Fibroblast of villous mesenchyme (primary cell): ENCODE measurements at places on chromosomes 4 and X. TPM values are rescaled to one million over a fixed set of nuclear protein-coding genes. Genes with fewer than 3 reads are reported as not detected.

GRCh38 chr4:89894649-89895550 is at the start of gene MMRN1:
TSS of gene MMRN1 (plus strand) at chr4:89894854. CDS start at chr4:89894972, 118 bp downstream.
- no peak for DNase-seq

DNA sequence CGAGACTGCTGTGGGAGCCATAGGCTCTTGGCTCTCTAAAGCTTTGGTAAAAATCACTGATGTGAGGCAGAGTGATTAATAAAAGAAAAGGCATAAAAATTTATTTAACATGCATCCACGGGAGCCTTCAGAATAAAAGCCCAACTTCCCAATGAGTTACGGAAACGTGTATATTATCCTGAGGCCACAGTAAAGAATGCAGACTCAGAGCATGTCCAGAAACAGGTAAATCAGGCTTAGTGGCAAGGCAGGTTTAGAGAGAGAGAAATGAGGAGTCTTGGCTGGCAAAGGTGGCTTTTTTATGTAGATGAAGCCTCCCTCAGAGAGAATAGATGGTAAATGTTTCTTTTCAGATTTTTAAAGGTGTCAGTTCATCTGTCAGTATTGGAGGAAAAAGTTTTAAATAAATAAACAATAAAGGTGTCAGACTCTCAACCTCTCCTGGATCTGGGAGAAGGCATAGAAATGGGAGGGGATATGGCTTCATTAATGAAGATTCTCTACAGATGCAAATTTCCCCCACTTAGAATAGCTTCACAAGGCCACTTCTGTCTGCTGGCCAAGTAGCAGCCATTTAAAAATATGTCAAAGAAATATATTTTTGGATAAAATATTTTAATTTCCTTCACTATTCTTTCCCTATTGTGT is 24.0 kb downstream of the C4orf51 start:
- no peak for DNase-seq

DNA sequence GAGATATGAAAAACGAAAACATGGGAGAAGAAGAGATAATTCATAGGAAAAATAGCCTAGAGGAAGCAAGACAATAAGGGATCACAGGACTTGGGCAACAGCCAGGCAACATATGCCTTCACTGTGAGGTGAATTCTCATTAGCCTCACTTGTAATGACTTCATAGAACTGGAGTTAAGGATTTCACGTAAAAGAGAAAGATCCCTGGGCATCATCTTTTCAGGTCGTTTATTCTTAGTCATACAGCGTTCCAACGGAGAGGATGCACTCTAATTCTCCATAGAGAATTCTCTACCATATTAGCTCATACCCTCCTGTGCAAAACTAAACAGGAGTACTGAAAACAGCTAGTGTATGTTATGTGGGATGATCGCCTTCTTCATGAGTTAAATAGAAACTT is 1.4 kb downstream of the PRKG2 start:
- no peak for DNase-seq

DNA sequence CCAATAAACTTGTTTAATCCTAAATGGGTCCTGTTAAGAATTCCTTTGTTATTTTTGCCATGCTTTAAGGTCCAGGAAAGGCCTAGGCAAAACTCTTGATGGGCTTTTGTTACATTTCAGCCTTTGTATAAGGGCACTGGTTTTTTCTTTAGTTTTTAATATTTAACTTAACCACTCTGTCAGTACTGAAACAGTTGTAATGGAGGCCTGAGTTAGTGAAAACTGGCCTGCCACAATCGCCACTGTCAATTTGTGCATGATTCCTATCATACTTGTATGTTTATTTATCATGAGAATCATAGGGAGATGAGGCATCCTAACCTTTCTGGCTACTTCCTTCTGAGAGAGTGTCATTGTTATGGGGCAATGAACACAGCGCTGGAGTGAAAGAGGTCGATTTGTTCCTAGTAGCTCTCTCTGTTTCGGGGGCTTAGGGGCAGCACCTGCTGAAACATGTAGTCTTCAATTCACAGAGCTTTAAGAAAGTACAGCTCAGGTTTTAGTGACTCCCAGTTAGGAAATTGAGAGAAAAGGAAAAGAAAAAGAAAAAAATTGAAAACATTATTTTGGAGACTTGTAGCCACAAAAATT is 393.8 kb upstream of the FSTL5 start:
- no peak for DNase-seq

The GPRIN3 gene
- 0.43 and 0.64 TPM in 2 replicates for total RNA-seq

The FAT4 gene
- total RNA-seq, result 35.1 and 44.9 TPM in 2 replicates
